Stimulated activated CD8-positive, alpha-beta memory T cell treated with anti-CD3 and anti-CD28 coated beads, Interleukin-7, amount 100 ng/mL, for 48 hours (primary cell): ENCODE measurements at places on chromosomes 2 and 18.

DNA sequence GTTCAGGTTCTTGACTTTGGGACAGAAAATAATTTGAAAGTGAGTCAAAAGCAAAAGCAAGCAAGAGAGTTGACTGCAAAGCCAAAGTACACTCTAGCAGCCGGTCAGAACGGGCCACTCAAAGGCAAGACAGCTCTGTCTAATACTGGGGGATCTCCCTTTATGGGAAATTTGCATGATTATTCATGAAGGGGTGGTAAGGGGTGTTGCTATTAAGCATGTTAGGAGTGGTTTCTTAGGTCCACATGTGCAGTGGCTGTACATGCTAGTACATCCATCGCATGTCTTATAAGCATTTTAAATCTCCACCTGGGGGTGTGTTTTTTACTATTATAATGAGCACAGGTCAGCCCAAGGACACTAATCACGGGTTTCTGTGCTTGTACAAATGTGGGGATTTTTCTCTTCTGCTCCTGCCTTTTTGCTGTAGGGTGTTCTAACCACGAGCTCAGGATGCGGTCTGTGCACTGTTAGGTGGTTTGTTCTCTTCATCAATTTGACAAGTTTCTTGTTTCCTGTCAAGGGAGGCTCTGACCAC lies 60.2 kb upstream of the SPP2 start:
- DNase-seq: peak; percentile 40

- no peak for DNase-seq
Measured at GRCh38 chr2:95301186-95301585, 4.0 kb downstream of the KCNIP3 start.

- no peak for DNase-seq
Measured at GRCh38 chr2:205659922-205660321, 22.4 kb upstream of the NRP2 start.

DNA sequence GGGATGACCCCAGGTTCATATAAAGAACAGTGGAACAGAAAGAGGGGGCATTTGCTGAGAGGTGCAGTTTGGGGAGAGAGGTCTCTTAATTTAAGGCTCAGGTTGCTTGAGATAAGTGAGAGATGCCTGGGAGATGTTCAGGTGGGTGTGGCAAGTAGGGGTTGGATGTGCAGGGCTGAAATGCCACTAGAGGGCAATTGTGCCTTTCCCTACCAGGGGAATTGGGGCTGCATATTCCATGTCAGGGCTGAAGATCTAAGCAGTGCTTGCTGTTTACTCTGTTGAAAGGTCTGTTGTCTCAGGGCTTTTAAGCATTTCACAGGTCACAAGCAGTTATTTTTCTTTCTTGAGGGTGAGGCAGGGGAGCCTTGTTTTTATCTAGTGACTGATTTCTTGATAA lies 7.8 kb downstream of the CCDC85A start:
- DNase-seq: no peak

GRCh38 chr2:10377052-10377746 lies 70.9 kb downstream of the ODC1 start:
- DNase-seq: no peak

- no peak for DNase-seq
Measured at GRCh38 chr2:157269922-157270321, 12.4 kb downstream of the GALNT5 start.

GRCh38 chr18:63881851-63882250 lies 5.7 kb upstream of the SERPINB2 start:
- DNase-seq: no peak
